ENCODE measurements at places on chromosomes 4 and X.

DNA sequence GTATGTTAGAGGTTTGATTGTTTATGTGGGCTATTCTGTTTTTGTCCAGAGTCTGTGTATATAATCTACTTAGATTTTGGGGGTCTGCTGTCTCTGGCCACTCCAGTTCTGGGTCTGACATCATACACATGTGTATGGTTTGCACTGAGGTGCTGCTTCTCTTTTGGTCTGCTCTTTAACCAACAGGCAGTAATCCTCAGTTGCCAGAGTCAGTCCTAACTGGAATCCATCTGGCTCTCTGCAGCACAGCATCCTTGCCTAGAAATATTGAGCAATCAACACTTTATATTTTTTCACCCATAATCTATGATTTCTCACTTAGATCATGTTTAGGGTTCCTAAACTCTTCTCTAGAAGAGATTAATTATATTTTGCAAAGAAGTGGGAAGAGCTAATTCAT is 98.3 kb upstream of the SFRP2 start:
- DNase-seq: no peak

- peak; percentile 41 for DNase-seq
These were observed 54.5 kb upstream of the CHRNA9 start for GRCh38 chr4:40280586-40280985.

GRCh38 chrX:143570782-143571181 is 53.5 kb upstream of the SPANXN3 start:
- DNase-seq: no peak

- DNase-seq: no peak
These were observed 7.1 kb downstream of the RASSF6 start for GRCh38 chr4:73613130-73613529.

- DNase-seq: no peak
These were observed 336.8 kb downstream of the BCOR start for GRCh38 chrX:39760930-39761329.

GRCh38 chrX:123357941-123358340 is 173.9 kb downstream of the GRIA3 start:
- DNase-seq: no peak

DNA sequence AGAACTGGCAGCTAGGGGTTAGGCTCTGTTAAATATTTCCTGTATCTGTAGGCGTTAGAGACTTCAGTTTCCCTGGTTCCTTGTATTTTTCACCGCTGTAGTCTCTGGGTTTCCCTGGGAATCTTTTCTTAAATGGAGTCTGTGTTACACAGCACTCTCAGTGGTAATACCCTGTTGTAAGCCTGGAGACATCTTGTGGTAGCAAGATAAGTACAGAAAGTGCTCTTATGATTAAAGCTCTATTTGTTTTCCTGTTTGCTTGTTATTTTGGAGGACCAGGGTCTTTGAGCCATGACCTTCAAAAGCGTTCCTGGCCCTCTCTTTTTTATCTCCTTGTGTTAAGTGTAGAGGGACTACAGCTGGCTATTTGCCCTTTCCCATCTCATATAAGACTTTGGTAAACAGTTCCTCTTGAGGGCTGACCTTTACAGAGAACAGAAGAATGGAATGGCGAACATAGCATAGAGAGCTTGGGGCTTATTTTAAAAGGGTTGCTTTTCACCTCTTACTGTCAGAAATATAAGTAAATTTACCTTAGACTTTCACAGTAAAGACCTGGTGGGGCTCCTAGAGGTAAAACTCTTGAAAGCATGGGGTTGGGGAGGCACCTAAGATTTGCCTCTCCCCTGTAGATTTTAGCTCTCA is 782.5 kb downstream of the FAT4 start:
- DNase-seq: no peak

DNA sequence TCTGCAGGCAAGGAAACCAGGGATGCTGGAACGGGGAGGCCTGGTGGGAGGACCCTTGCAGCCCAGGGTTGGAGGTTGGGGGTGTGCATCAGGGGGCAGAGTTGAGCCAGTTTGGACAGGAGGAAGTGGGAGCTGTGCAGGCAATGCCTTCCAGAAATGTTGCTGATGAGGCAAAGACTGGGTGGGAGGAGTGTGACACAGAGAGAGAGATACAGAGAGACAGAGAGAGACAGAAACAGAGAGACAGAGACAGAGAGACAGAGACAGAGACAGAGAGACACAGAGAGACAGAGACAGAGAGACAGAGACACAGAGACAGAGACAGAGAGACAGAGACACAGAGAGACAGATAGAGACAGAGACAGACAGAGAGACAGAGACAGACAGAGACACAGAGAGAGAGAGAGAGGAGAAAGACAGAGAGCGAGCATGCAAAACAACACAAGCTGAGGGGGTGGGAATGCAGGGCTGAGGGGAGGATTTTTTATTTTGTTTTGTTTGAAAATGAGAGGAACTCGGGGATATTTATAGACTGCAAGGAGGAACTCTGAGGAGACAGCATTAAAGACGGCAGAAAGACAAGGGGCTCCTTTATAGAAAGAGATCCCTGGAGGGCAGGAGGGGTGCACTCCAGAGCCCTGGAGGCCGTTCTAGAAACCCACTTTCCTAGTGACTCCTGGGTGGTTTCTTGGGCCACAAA is 1.9 kb upstream of the HAUS3 start:
- DNase-seq: no peak

GRCh38 chrX:3426552-3426951 is 80.1 kb upstream of the MXRA5 start:
- DNase-seq: no peak

- DNase-seq: no peak
These were observed 72.1 kb upstream of the ETNPPL start for GRCh38 chr4:108834835-108835384.

- DNase-seq: no peak
These were observed 79.4 kb downstream of the RPS6KA6 start for GRCh38 chrX:84108584-84108983.

DNA sequence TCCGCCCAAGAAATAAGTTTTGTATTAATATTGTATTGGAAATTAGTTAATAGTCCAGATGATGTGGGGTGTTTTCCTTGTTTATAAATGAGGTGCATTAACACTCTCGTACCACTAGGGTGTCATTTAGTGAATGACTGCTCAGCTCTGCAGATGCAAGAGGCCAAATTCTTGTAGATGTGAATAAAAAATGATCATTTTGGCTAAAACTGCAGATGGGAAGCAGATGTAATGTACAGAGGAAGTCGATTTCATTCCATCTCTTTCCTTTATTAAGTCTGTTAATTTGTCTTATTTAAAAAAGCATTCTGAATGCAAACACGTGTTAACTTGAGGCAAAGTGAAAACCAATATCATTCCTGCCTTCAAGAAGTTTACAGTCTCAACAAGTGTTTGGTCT is 108.1 kb downstream of the DHX15 start:
- no peak for DNase-seq

DNA sequence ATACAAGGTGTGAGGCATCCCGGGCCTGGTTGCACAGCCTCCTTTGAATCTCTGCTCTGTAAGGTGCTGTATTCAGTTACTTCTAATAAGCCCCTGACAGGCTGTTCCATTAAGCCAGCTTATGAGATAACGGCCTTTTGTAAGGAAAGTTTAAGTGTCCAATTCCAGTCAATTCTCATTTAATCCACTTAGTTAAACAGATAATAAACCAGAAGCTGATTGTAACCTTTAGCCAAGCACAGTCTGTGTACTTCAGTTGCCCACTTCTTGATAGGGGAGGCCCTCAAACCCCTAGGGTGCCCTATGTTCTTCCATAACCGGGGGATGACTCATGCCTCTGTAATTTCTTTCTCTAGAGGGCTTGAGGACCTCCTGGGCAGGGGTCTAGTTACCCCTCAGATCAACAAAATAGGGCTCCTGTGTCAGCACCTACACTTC is 63.4 kb downstream of the RASL11B start:
- no peak for DNase-seq

GRCh38 chrX:41909068-41909467 is 14.3 kb downstream of the CASK start:
- DNase-seq: no peak

DNA sequence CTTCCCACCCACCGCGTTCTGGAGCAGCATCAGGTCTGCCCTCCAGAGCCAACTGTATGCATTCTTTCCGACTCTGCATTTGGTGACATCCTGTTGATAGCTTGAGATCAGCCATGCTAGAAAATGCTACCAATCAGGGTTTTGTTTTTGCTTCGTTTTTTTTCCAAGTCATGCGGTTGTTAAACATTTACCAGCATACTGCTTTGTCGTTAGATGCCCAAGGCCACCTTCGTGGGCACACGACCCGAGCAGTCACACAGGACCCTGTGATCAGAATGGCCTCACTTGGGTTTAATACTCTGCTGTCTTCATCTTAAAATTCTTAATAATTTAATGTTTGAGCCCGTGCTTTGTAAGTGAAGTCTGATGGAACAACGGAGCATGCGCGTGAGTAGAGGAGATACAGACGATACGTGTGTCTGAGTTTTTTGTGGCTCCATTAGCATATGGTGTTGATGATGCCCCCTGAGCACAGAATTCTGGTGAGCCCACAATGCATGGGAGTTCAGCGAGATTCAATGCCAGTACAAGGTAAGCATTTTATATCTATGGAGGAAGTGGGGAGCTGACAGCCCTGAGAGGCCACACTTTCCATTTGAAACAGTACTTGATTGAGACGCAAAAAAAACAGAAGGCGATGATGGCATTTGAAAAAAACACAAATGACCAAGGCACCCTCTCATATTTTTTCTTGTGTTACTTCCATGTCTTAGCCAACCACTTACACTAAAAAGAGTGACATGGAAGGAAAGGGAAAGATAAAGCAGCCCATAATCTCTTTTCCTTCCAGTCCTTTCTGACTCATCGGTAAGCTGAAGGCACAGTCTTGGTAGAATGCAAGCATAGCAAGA is 323.6 kb downstream of the BCOR start:
- no peak for DNase-seq

GRCh38 chrX:125709532-125709931 is 389.9 kb downstream of the TEX13C start:
- no peak for DNase-seq

DNA sequence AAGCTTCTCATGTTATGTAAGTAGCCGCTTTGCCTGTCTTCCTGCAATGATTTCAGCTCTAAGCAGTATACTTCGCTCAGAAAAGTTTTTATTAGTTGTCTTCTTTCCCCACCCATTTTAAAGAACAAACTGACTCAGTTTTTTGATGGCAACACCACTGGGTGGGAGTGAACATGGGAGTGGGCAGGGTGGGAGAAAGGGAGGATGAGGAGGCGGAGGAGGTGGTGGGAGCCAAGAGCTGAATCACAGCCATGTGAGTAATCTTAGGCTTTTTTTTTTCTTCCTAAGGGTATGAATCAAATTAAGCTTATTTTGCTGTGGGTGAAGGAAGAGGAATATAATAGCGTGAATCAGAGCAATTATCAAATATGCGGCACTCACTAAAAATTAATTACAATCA is 574.3 kb upstream of the DIPK2B start:
- no peak for DNase-seq

GRCh38 chrX:15567886-15568616 is 32.7 kb downstream of the ACE2 start:
- DNase-seq: no peak

DNA sequence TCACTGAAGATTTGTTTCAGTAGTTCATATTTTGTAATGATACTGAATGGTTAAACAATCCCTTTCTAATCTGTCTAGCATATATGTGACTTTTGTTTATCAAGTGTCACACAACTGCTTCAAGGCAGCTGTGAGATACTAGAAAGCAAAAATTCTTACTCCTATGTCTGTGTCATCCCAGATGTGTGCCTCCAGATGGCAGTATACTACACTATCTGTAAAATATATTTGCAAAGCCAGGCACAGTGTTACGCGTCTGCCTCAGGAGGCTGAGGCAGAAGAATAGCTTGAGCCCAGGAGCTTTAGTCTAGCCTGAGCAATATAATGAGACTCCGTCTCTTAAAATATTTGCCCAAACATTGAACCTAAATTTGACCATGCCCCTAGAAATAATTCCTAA is 4.0 kb downstream of the NUDT10 start:
- no peak for DNase-seq

DNA sequence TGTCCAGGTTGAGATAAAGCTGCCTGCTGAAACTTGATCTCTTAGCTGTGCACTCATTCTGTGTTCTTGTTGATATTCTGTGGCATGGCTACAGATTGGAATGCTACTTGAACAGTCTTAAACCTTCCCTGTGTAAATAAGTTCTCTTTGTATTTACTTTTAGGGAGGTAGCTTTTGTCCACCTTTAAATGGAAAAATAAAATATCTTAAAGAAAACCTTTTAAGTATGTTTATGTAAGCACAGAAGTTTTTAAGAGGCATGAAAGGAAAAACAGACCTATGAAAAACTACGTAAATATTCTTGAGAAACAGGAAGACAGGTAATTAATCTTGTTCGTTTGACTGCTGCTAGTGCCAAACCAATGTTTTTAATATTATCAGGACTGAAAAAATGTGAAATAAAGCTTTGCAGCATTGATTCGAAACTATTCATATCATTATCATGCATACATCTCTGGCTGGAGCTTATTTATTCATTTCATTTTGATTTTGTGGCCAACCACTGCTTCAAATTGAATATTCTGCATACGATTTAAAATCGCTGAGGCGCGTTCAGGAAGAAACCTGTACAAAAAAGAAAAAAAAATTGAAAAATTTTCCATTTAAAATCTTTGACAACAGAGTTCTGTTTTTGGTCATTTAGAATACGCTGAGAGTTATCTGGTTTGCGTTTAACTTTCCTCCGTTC is 17.8 kb downstream of the HSD17B13 start:
- no peak for DNase-seq

DNA sequence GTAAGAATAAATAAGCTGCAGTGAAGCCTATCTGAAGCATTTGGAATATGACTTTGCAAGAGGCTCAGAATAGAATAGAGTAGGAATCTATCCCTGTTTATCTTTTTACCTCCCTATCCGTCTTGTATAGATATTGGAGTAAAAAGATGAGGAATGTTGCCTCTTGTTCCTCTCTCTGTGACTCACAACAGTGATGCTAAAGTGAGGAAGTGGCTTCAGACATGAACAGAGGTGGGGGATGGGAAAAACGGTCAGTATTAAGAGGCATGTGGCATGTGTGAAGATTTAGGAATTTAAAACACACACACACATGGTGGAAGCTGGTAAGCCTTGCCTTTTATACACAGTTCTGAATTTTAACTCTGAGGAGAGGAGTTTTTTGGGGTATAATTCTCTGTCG is 3.8 kb upstream of the DCAF4L1 start:
- DNase-seq: no peak

GRCh38 chr4:123484291-123484926 is 87.8 kb downstream of the SPRY1 start:
- no peak for DNase-seq

- no peak for DNase-seq
These were observed 5.7 kb downstream of the TCEAL3 start for GRCh38 chrX:103613362-103613890.

DNA sequence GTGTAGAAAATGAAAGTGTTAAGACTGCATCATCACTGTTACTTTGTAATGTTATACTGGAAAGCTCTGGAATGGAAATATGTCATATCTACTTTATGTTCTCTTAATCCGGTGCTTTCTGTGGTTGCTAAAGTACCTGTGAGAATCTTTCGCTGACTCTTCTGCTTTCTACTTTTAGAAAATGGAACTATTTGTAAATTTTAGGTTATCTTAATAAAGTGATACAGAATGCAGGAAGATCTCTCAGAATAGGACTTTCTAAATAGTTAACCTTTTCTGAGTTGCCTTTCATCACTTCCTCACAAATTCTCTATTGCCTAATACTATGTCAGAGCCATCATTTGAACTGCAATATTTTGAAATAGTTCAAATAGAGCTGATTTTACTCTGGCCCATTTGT is 69.3 kb downstream of the BMP2K start:
- DNase-seq: no peak

GRCh38 chr4:53804719-53805118 is 213.4 kb upstream of the LNX1 start:
- no peak for DNase-seq

GRCh38 chr4:7132730-7133582 is 59.4 kb upstream of the SORCS2 start:
- DNase-seq: no peak

- DNase-seq: no peak
These were observed 675.3 kb upstream of the CT83 start for GRCh38 chrX:117138070-117138469.

Measured in activated CD8-positive, alpha-beta memory T cell treated with anti-CD3 and anti-CD28 coated beads for 4 hours (primary cell).